ENCODE measurements at places on chromosomes 13 and 19.

DNA sequence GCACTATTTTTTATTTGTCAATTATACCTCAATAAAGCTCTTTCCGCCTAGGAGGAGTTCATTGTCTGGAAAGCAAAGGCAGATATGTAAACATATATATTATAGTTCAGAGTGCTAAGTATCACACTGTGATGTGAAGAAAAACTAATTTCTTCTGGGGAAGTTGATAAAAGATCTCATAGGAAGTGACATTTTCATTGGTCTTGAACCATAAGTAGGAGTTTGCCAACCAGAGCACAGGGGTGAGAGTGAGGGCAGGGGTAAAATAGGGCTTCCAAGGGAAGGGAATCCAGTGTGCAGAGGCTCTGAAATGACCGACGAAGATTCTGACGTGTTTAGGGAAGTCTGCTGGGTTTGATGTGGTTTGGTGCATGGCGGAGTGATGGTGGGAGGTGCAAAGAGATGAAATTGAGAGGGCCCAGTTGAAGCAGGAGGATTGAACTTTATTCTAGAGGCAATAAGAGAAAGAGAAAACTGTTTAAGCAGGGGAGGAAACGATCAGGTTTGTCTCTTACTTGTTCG is 780 bp upstream of the GTF2F2 start:
- DNase-seq: peak; percentile 69

- DNase-seq: no peak
Measured at GRCh38 chr13:23359882-23360281, 73.6 kb downstream of the SACS start.

- DNase-seq: no peak
Measured at GRCh38 chr19:291561-292280, 518 bp upstream of the PLPP2 start.

DNA sequence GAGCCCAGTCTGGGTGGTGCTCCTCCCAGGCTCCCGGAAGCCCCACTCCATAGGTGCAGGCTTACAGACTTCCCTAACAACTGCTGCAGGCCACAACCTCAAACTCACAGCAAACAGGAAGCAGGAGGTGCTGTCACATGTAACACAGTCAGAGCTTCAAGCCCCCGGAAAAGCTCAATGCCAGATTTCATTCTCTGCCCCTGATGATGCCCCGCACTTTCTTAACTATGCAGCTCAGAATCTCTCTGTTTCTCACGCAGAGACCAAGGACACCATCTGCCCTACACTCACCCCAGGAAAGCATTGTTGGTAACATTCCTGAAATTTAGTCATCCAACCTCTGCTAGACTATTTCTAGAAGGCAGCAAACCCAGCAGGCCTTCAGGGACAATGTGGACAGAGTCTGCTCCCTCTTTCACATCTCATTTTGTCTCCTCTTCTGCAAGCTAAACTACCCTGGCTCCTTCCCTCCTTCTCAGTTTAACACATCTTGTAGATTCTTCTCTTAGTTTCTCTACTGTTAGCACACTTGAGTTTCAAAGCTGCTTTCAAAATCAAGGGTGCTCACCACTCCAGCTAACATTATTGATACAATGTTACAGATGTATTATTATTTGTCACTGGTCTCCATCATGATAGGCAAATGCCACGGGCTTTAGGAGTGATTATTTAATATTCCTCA is 162.5 kb downstream of the KCTD12 start:
- peak; percentile 71 for DNase-seq

DNA sequence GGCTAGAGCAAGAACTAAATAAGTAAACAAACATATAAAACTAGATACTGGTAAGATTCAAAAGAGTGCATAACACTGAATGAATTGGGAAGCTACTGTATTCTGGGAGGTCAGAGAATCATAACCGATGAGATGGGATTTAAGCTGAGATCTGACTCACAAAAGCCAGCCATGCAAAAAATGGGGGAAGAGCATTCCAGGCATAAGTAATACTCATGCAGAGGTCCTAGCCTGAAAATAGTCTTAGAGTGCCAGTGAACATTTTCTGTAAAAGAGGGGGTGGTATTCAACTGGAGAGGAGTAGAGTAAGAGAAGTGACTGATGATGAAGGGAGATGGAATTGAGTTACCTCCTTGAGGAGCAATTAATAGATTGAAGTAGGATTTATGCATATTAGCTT is 872.0 kb upstream of the GPC6 start:
- DNase-seq: no peak

DNA sequence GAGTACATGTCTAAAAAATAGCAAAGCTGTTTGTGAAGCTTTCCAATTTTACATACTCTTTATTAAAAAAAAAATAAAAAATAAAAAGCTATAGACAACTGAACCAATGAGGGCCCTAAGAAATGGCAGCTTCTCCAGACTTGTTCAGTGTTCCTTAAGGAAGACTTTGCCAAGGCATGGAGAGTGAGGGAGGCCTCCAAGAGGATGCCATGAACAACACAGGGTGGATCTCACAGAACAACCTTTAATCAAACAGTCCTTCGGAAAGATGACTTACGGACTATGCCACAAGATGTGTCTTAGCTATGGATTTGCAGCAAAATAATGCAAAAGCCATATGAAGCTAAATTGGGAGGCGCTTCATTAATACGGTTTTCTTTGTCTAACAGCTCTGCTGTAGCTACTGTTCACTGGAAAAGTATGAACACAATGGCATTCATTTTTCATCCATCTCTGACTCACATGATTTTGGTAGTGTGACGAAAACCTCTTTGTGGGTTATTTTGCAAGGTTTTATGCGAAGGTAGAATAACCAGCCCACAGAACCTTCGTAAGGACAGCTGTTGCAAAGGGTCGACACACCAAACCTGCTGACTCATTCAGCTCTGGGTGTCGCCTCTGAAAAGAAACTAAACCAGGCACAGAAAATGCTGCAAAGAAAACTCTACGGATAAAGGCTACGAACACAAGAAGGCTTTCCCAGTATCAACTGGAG is 27.7 kb downstream of the EFNB2 start:
- peak; percentile 90 for DNase-seq

GRCh38 chr13:98632961-98633360 is 56.1 kb upstream of the STK24 start:
- DNase-seq: peak; percentile 34

DNA sequence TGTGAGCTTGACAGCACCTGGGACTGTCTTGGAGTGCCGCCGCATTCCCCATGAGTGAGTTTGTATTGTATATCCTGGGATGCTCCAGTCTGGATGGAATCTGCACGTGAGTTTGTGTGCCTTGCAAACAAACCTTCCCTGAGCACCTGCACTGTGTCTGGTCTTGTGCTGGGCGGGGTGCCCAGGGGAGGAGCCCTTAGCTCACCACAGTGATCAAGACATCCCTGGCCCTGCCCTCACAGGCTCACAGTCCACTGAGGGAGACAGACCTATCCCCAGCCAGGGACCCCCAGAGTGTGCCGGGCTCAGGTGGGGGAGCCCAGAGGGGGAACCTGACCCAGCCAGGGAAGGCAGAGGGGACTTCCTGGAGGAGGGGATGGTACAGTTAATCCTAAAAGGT is 1.7 kb upstream of the BCAM start:
- no peak for DNase-seq

DNA sequence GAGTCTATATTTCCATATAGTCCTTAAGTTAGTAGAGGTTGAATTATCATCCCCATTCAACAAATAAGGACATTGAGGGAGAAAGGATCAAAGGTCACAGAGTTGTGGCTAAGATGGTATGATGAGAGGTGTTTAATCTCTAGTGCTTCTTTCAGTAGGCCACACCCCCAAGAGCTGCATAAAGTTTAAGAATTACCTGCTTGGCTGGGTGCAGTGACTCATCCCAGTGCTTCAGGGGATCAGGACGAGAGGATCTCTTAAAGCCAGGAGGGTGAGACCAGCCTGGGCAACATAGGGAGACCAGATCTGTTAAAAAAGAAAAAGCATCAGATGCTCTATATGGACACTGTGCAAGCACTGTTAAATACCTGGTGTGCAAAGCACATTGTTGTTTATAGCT is 560.0 kb upstream of the KLHL1 start:
- DNase-seq: no peak

GRCh38 chr13:30755678-30756077 is 20.3 kb downstream of the ALOX5AP start:
- DNase-seq: no peak

- DNase-seq: no peak
Measured at GRCh38 chr13:64845110-64845509, 2385.0 kb downstream of the PCDH9 start.

- peak; percentile 92 for DNase-seq
Measured at GRCh38 chr19:50415661-50416033, 3.1 kb upstream of the SPIB start.

- peak; percentile 67 for DNase-seq
Measured at GRCh38 chr13:78602561-78603239, 652 bp downstream of the POU4F1 start.

- DNase-seq: no peak
Measured at GRCh38 chr13:45162821-45163220, 38.0 kb downstream of the KCTD4 start.

- peak; percentile 7 for DNase-seq
Measured at GRCh38 chr19:51342631-51343569, 961 bp upstream of the VSIG10L start.

DNA sequence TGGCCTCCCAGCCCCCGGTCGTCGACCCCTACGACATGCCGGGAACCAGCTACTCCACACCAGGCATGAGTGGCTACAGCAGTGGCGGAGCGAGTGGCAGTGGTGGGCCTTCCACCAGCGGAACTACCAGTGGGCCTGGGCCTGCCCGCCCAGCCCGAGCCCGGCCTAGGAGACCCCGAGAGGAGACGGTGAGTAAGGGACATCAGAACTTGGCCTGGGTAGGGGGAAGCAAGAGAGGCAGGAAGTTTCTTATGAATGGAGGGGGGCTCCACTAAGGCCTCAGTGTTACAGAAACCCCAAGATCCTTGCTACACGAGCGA is 2.9 kb downstream of the FOSB start:
- no peak for DNase-seq

GRCh38 chr19:21164541-21164940 is 22.7 kb downstream of the ZNF431 start:
- no peak for DNase-seq
